ENCODE measurements at places on chromosomes 3 and 15.
A peak's percentile ranks its signal among the peaks of the same experiment; 100 is the strongest.

- peak; percentile 4 for DNase-seq
Observed at GRCh38 chr3:108719178-108719806, 37.9 kb downstream of the RETNLB start.

- peak; percentile 90 for DNase-seq
Observed at GRCh38 chr3:42651248-42652091, 2.0 kb upstream of the ZBTB47 start.

DNA sequence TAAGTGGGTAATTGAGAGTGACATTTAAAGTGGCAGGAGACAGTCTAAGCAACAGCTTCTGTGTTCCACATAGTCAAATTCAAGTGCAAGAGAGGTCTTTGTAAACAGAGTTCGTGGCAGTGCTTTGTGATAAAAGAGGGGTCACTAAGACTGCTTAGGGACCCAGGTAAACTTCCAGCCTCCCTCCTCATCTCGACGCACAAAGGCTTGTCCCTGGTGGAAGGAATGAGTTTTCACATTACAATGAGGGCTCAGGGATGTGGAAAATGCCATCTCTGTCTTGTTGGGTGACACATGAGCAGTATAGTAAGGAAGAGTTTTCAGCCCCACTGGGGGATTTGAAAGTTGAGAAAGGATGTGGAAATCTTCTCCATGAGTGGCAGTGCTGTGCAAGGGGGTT, 7.3 kb downstream of the GMNC start:
- no peak for DNase-seq

- no peak for DNase-seq
Observed at GRCh38 chr3:13077431-13078162, 4.4 kb upstream of the IQSEC1 start.

DNA sequence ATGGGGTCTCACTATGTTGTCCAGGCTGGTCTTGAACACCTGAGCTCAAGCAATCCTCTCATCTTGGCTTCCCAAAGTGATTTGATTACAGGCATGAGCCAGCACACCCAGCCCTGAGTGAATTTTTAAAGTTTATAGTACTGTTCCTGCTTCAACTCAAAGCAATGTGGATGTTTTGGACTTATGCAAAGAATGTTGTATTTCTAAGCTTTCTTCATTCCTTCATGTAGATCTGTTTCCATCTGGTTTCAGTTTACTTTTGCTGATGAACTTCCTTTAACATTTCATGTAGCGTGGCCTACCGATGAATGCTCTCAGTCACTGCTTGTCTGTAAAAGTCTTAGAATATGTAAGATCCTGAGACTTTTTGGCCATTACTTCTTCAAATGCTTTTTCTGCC, 23.2 kb downstream of the NRG4 start:
- DNase-seq: no peak

- DNase-seq: peak; percentile 26
Observed at GRCh38 chr15:70768257-70768883, 5.0 kb upstream of the UACA start.

All from NCI-H226 (cell line).